ENCODE measurements at places on chromosomes 4 and X. TPM values are rescaled to one million over a fixed set of nuclear protein-coding genes. Genes with fewer than 3 reads are reported as not detected.

GRCh38 chr4:41287852-41288251 lies 31.1 kb downstream of the UCHL1 start:
- no peak for DNase-seq

The CTSO gene
- total RNA-seq, result 3.0 TPM

The MAGEE2 gene
- total RNA-seq, result not detected

GRCh38 chr4:157772907-157773306 lies 399.9 kb downstream of the GASK1B start:
- no peak for DNase-seq

- DNase-seq, result no peak
These were observed 496.3 kb upstream of the HTR2C start for GRCh38 chrX:114087543-114087942.

The TNIP3 gene
- 3.7 TPM for total RNA-seq

GRCh38 chrX:102694749-102695148 lies 17.5 kb upstream of the GPRASP2 start:
- DNase-seq, result no peak

The MGARP gene
- total RNA-seq, result 0.35 TPM

GRCh38 chrX:14630733-14631132 lies 101.4 kb downstream of the GLRA2 start:
- no peak for DNase-seq

The MAGEA9B gene
- not detected for total RNA-seq

The PITX2 gene
- total RNA-seq, result not detected

The CENPVL1 gene
- not detected for total RNA-seq

The GC gene
- total RNA-seq, result not detected

DNA sequence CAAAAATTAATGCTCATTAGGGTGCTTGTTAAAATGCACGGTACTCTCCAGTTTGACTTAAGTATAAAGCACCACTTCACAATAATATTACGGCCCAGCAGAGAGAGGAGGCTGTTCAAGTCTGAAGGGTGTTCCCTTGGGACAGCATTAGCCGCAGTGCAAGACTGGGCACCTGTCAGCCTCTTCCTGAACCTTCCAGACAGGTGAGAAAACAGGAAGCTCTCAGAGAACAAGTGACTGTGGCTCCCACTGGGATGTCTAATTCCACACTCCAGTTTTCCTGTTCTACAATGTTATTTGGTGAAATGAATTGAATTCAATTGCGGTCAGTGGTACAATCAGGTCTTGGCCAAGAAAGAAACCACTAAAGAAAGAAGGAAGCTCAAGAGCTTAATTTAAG lies 414.4 kb downstream of the SMARCA1 start:
- DNase-seq, result no peak

The LRBA gene
- total RNA-seq, result 56.6 TPM

DNA sequence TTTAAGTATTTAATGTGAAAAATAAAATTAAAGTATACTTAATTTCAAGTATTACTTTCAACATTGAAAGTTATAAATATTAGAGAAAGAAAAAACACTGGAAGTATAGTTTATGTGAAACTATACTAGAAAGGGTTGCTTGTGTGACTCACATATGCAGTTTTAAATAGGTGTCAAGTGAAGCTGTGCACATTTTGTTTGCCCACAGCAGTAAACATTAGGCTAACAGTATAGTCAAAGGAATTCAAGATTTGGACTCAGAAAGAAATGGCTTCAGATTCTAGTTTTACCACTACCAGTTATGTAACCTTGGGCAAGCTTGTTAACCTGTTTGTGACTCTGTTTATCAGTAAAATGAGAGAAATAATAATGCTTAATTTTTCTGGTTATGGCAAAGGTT lies 148.2 kb downstream of the FAM47B start:
- DNase-seq, result no peak

DNA sequence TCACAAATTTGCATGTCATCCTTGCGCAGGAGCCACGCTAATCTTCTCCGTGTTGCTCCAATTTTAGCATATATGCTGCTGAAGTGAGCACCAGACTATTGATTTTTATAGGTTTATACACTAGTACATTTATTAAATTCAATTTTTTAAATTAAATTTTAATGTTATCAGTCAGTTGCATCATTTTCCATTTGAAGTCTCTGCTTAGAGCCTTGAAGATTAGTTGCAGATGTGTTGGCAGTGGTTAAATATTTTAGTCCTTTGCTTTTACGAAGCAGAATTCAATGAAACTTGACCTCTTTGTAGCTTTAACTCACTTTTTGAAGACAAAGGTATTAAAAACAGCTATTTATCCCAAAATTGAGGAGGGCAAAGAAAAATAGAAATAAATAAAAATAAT lies 16.5 kb downstream of the TRAPPC11 start:
- DNase-seq, result no peak

- DNase-seq, result peak; percentile 55
These were observed 564 bp downstream of the PGK1 start for GRCh38 chrX:78104447-78105176.

DNA sequence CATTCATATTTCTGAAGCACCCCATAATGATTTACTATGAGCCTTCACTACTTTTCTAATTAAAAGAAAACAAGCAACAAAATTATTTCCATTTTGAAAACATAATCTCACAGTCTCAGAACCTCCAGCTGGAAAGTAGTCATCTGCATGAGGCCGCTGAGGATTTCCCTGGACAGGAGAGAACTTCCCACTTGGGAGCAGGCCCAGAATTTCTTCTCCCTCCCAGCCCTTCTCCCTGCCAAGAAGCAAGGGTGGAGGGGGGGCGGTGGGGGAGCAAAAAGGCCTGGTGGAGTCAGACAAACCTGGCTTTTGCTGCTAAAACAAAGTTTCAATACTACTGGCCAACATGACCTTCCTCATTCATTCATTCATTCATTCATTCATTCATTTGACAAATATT lies 167.3 kb downstream of the PJA1 start:
- no peak for DNase-seq

GRCh38 chr4:152342293-152342692 lies 193.6 kb downstream of the FBXW7 start:
- DNase-seq, result no peak

DNA sequence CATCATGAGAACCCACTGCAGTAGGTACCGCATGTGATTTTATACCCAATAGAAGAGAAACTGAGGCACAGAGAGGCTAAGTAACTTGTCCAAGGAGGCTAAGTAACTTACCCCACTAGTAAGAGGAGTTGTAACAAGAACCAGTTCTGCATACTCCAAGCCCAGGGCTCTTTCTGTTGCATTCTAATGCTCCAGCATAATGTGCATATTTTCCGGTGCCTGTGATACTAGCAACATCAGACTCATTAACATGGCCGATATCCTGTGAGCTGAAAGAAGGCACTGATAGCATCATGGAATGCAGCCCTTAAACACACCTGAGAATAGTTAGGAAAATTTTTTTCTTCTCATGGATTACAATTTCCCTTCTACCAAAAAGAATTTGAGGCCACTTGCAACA lies 39.7 kb upstream of the KLF3 start:
- DNase-seq, result no peak

The SPACA5 gene
- not detected for total RNA-seq

The MAGEA6 gene
- total RNA-seq, result not detected

DNA sequence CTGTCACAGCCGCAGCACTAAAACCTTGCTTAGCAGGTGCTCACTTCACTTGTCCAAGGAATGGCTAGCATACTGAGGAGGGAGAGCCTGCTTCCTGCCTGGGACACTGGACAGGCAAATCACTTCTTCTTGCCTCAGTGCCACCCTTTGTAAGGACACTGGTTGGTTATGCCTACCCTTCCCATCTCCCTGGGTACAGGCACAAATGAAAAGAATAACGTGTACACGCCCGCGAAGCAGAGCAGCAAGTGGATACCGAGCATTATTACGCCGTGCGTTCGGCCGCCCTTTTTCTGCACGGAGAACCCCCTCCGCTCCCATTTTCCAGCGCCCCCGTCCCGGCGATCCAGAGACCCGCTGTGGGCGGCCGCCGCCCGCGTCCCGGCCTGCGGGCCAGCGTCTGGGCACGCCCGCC lies 338 bp upstream of the KLHL2 start:
- no peak for DNase-seq
